ENCODE measurements at places on chromosomes 1 and 21. TPM values are rescaled to one million over a fixed set of nuclear protein-coding genes. Genes with fewer than 3 reads are reported as not detected.

DNA sequence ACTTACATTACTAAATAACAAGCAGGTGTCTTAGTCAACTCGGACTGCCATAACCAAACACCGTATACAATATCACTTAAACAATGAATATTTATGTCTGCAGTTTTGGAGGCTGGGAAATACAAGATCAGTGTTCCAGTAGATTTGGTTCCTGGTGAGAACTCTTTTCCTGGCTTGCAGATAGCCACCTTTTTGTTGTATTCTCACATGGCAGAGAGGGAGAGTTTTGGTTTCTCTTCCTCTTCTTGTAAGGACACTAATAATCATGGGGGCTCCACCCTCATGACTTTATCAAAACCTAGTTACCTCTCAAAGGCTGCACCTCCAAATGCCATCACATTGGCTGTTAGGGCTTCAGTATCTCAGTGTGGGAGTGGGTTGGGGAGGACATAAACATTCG, 82.9 kb upstream of the CACYBP start:
- DNase-seq = no peak

DNA sequence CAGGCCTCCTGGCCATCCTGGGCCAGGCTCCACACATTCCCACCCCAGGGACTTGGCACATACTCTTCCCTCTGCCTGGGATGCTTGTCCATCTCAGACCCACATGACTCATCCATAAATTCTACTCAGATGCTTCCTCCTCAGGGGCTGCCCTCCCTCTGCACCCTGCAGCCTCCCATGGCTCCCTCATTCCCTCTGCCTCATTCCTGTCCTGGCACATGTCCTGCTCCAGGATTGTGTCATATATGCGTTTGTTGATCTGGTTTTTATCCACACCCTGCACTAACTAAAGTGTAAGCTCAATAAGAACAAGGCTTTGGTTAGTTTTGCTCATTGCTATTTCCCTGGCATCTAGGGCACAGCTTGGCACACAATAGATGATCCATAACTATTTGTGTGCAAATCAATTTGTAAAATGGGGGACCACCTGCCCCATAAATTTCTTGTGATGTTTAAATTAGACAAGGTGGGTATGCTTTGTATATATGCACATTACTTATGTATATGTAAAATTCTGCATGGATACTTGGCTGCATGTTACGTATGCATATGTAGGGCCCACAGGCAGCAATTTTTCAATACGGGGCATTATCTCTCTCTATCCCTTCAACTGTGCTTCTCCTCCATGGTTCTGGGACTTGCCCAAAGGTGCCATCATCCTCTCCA, 191.4 kb downstream of the PTPRU start:
- no peak for DNase-seq

DNA sequence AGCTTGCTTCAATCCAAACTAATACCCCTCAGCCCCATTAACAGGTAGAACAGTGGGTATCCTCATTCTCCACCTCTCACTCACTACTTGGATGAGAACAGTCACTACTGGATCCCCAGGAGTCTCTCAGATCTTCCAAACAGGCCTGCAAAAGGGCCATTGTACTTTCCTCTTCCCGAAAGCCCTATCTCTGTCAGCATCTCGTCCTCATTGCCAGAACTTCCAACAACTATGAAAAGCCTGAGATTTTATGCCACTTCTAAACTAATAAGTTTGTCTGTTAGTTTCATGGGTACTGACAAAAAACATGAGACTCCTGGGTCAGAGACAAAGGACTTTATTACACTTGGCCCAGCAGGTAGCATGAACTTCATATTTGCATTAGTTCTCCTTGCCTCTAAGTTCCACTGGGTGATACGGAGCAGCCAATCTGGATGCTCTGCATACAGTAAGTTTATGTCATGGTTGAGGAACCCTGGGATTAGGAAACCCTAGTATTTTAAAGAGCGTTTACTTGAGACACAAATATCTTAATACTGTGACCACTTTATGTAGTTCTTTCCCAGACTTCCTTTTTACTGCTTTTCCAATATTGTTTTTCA, 38.1 kb downstream of the VANGL2 start:
- no peak for DNase-seq

RASAL2 gene
- 0.37 TPM for total RNA-seq

Data from activated T-helper 2 cell treated with anti-CD3 and anti-CD28 coated beads, Interferon-gamma antibody, Interleukin-2, Interleukin-4, amounts not matched to agents 10 μg/mL and 5 μg/mL and 100 μg/mL, durations not matched to agents 14 hours and 24 hours and 36 hours (primary cell).